ENCODE measurements at places on chromosomes 2 and 18.
A peak's percentile ranks its signal among the peaks of the same experiment; 100 is the strongest.

DNA sequence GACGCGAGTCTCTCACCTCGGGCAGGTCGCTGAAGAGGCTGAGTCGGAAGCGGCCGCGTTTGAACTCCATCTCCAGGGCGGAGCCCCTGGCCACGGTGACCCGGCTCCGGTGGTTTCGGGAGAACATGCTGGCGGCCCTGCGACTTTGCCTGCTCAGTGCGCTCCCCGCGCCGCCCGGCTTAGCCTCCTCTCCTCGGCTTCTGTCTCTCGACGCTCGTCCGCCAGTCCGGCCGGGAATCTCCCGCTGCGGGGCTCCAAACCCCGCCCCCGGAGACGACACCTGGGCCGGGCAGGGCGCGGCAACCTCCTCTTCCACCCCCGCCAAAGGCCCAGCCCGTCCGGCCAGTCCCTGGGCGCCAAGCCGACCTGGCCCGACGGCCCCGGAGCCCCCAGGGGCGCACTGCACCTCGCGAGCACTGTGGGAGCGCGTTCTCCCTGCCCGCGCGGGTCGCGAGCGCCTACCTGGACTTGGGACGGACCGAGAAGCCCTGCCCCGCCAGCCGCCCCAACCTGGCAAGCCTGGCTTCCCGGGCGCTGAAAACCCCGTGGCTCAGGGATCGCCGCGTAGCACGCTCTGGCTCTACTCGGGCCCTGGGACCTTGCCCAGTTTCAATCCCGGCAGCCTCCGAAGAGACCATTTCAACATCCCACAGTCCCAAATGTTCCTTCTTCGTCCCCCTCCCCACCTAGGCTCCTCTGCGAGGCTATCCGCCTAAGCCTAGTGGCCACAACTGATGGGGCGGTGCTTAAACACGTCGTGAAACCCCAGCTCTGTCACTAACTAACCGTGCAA lies at the start of gene RTKN:
TSS of gene RTKN (minus strand) at position 248 of the 793 bp plus-strand sequence. CDS start at position 127, 121 bp downstream.
- peak; percentile 11 for DNase-seq

- no peak for DNase-seq
Observed at GRCh38 chr2:65199166-65199565, 28.5 kb upstream of the ACTR2 start.

DNA sequence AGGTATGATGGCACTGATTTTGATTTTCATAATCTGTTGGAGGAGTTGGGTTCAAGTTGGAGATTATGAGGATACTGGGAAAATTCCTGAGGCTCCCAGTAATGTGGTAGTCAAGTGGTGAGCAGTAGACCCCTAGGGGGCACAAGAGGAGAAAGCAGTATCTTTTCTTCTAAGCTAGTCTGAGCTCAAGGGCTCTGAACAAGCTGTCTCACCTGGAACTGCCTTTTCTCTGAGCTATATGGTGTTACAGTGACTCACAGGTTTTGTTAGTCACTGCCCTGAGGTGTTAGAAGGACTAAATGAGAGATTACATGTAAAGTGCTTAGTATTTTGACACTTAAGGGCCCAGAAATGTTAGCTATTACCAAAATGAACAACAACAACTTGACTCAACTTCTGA lies 42.2 kb downstream of the CD302 start:
- no peak for DNase-seq

DNA sequence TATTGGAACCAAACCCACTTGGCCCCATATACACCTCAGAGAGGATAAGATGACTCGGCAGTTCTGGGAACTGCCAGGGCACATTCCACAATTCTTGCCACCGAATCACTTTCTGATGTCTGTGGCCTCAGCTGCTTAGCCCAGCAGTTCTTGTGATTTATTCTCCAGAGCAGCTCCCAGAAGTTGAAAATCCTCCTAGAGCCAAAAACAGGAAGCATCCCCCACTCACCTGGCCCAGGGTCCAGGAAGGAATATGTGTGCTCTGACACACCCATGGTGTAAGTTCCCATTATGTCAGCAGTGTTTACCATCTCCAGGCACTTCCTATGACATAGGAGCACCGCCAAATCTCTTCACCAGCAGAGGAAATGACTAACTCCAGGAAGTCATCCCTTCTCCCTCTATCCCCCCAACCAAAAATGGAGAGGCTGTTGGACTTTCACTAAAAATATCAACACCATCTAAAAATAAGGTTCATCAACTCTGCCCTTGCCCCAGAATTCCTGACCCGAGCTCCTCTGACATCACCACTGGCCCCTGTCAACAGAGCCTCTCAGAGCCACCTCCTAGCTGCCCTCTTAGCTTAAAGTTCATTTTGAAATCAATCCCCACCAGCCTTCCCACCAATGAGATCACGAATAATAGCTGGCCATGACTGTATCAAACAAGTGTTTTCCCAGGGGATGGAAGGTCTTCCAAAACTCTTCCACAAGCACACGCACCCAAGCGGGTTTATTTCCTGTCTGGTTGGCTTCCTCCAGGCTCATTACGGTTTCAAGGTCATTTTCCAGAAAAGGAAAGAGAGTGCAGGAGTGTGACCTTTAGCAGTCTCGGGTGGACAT lies 223.1 kb upstream of the PARD3B start:
- no peak for DNase-seq

- no peak for DNase-seq
Observed at GRCh38 chr18:41646915-41647620, 308.0 kb upstream of the PIK3C3 start.

- DNase-seq: no peak
Observed at GRCh38 chr2:232926431-232926939, 56.4 kb downstream of the SNORC start.

DNA sequence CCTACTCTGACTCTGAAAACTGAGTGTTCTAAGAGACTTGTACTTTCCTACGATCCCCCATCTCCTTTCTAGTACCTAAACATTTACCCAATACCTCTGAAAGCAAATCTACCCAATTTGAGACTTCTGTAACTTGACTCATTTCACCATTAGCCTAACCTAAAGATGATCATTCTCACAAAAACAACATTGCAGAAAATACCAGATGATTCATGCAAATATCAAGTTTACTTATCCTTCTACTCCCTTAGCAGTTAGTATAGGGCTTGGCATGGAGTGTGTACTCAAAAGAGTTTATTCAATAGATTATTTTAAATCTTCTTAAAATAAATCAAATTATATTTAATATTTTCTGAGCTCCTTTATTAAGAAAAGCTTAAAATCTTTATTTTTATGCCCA lies 89.6 kb downstream of the NR4A2 start:
- no peak for DNase-seq

- no peak for DNase-seq
Observed at GRCh38 chr2:69768235-69768634, 26.3 kb downstream of the ANXA4 start.

- no peak for DNase-seq
Observed at GRCh38 chr2:59575191-59575590, 978.3 kb downstream of the BCL11A start.

GRCh38 chr2:68915393-68915792 lies 37.3 kb downstream of the GKN2 start:
- no peak for DNase-seq

- DNase-seq: no peak
Observed at GRCh38 chr2:8307606-8308180, 374.2 kb upstream of the ID2 start.

DNA sequence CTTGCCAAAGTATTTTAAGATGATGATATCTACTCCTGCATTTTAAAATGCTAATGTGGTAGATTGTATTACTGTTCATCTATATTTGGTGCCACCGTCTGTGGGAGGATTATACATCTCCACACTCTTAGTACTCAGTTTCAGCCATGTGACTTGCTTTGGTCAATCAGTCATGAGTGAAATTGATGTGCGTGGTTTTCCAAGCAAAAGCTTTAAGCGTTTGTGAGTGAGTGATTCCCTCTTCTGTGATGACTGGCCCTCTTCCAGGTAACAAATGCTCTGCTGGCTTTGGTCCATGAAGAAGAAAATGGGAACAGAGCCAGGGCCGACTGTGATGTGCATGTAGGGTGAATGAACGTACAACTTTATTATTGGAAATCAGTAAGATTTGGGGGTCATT lies 330.4 kb downstream of the LPIN1 start:
- DNase-seq: no peak

DNA sequence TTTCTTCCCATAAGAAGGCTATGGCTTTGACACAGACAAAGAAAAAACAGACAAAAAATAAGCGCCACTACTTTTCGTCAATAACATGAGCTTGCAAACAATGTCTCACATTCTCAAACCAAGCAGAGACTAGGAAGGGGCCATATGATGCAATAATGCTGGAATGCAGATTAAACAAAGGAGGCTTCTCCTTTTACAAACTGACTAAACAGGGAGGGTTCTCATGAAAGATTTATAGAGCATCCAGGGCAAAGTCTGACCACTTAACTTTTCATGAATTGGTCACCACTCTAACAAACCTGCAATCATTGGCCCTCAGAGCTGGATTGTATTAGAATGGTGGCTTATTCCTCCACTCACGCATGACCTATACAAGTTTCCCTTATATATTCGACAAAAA lies 663.3 kb upstream of the CHAC2 start:
- DNase-seq: no peak

- DNase-seq: no peak
Observed at GRCh38 chr18:61998957-61999356, 106.2 kb upstream of the RNF152 start.

DNA sequence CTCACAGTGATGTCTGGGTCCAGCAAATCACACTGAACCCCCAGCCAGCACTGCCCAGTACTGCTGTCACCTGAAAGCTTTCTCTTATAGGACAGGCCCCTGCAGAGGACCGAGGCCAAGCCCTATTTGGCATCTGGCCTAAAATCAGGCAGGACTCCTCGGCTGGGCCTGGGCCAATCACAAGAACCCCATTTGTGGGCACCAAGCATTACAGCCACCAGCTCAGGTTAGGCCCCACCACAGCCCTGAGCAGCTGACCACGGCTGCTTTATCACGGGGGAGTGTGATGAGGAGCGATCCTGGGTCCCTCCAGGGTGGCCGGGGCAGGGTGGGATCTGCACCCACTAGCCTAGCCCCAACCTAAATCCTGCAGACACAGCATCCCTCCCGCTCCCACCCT lies 8.2 kb downstream of the BIN1 start:
- DNase-seq: no peak

DNA sequence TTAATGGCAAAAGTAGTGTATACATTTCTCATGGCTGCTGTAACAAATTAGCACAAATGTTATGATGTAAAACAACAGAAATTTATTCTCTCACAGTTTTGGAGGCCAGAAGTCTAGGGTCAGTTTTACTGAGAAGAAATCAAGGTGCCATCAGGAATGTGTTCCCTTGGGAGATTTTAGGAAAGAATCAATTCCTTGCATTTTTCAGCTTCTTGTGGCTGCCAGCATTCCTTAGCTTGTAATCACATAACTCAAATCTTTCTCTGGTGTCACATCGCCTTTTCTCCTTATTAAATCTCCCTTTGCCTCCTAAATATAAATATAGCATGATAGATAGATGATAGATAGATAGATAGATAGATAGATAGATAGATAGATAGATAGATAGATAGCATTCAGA lies 307.0 kb upstream of the REG3G start:
- no peak for DNase-seq

DNA sequence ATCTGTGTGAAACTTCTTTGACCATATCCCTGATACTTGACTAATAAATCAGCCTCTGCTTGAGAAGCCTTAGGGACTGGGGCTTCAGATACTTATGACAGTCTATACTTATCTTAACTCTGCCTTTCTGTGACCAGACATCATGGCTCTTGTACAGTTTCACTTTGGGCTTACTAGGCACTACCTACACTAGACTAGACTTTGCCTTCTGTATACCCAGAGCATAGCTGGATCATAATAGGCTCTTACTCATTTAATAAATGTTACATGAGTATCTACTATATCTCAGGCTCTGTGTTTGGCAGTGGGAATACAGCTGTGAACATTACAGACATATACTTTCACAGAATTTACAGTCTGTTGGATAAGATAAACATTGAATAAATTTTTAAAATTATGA lies 9.0 kb downstream of the UGP2 start:
- DNase-seq: no peak

- no peak for DNase-seq
Observed at GRCh38 chr18:77157312-77157711, 24.7 kb upstream of the MBP start.

- DNase-seq: no peak
Observed at GRCh38 chr2:188634656-188635055, 339.5 kb upstream of the COL3A1 start.

DNA sequence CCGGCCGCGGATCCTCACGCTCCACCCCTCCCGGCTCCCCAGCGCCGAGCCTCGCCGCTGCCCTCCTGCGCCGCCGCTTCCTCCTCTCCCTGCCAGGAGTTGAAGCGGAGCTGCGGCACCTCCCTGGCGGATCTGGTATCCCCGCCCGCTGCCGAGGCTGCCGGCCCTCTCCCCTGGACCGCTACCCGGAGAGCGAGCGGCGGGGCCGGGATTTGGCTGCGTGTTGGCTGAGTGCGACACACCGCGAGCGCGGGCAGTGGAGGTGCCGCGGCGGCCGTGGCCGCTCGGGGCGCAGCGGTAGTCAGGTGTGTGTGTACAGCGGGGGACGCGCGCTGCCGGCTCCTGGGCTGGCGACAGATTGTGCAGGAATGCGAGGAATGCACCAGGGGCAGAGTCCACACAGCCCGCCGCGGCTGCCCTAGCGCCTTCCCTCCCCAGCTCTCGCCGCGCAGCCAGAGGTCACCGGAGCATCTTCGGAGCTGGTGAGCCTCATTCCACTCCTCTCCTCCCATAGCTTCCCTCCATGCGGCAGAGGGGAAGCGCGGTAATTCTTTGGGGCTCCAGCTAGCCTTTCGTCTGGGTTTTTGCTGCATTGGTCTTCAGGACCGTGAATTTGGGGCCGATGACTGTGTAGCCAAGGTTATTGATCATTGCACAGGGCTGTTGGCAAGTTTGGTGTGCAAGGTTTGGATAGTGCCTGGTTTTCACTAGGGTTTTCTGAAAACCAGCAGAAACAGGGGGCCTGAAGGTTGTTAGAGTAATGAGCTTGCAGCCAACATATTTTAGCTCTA lies 1.3 kb downstream of the PKP4 start:
- DNase-seq: peak; percentile 21

DNA sequence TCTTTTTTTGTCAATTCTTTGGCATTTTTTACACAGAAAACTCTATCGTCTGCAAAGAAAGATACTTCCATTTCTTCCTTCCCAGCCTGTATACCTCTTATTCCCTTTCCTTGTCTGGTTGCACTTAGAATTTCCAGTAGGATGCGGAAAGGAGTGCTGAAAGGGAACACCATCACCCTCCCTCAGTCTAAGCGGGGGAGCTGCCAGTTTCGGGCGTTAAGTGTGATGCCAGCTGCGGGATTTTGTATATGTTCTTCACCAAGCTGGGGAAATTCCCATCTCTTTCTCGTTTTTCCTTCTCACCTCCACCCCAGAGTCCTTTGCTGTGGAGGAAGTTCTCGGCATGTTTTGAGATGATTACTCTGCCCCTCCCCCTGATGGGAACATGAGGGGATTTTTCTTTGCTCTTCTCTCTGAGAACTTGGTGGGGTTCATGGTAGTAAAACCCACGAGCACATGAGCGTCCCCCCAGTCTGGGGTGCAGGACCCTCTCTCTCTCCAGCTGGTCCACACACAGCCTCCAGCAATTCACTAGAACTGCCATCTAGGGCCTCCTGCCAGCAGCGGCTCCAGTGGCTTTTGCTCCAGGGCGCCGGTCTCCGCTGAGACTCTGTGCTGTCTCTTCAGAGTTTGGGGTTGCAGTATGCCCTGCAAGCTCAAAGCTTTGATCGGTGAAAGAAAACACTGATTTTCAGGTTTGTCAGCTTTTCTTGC lies 15.5 kb downstream of the AQP12A start:
- DNase-seq: no peak

GRCh38 chr18:8525692-8526091 lies 83.5 kb upstream of the RAB12 start:
- DNase-seq: no peak

- DNase-seq: no peak
Observed at GRCh38 chr2:74658516-74658915, 4.5 kb downstream of the SEMA4F start.

GRCh38 chr2:216740557-216741222 lies 45.3 kb upstream of the IGFBP5 start:
- no peak for DNase-seq

Data from stimulated activated CD8-positive, alpha-beta memory T cell treated with anti-CD3 and anti-CD28 coated beads, Interleukin-2, amount 100 ng/mL, for 1 hour (primary cell).